ENCODE measurements at places on chromosomes 1 and 21.

GRCh38 chr1:230224101-230224960 is 157.3 kb downstream of the GALNT2 start:
- no peak for DNase-seq

- DNase-seq: no peak
Observed at GRCh38 chr1:115450501-115451040, 112.5 kb upstream of the NGF start.

- DNase-seq: no peak
Observed at GRCh38 chr1:44256762-44257554, 43.7 kb downstream of the DMAP1 start.

- DNase-seq: no peak
Observed at GRCh38 chr1:59596956-59597355, 217.8 kb upstream of the HOOK1 start.

- no peak for DNase-seq
Observed at GRCh38 chr21:45505416-45506021, 36.7 kb downstream of the SLC19A1 start.

- DNase-seq: no peak
Observed at GRCh38 chr1:230558324-230558723, 84.0 kb upstream of the COG2 start.

GRCh38 chr1:10173582-10173981 is 36.8 kb upstream of the KIF1B start:
- no peak for DNase-seq

GRCh38 chr1:209743145-209743482 is 12.7 kb upstream of the TRAF3IP3 start:
- no peak for DNase-seq

DNA sequence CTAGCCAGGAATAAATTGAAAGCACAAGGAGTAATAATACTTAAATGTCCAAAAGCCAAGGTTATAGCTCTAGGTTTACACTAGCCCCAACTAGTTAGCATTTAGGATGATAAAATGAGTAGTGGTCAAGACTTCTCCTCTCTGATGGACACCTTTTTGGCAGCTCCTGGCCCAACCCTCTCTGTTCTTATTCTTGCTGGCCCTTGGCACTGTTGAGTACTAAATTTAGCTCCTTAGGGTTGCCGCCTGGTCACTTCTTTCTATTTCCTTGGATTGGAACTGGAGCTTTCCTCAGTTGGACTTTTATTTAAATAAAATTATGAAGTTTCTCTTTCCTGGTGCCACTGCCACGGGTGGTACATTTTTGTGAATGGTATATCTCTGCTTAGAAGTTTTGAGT is 28.3 kb downstream of the ARID1A start:
- no peak for DNase-seq

DNA sequence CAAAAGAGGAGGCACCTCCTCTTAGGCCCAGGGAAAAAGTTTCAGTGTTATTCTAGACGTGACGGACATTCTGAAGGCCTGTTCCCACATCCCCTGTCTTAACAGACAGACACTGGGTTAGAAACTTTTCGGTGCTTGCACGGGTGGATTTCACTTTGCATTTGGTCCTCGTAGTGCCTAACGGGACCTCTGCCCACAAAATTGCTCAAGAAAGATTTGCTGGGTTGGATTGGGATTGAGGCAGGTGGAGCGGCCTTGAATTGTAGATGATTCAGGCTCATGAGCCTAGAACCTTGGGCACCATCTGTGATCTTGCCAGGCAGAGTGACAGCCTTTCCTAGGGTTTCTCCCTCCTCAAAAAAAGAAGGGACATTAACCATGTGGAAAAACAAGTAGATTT is 2.8 kb downstream of the PLA2G5 start:
- DNase-seq: no peak

GRCh38 chr21:44742418-44743153 is 31.2 kb upstream of the TSPEAR start:
- no peak for DNase-seq

GRCh38 chr1:200040481-200041138 is 13.1 kb downstream of the NR5A2 start:
- DNase-seq: no peak

DNA sequence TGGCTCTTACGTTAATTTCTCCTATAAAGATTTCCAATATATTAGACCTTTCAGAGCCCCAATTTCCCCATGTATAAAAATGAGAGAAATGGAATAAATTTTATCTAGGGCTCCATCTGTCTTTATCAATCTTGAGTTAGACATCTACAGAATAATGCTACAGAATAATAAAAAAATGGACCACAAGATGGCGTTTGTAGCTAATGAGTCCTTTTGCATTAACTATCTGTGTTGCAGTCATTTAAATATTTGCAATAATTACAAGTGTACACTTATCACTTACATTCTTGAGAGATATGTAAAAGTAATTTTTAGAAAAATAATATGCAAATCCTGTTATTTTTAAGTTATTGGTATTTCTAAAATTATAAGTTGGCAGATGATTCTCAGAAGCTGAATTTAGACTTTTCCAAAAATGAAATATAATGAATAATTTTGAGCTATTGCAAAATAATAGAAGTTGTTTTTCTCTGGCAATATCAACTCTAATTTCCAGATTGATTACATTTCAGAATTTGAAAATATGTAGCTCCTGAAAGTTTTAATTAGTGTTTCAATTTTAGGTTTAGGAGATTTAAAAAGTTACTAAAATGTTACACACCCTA is 87.7 kb downstream of the SNX7 start:
- no peak for DNase-seq

DNA sequence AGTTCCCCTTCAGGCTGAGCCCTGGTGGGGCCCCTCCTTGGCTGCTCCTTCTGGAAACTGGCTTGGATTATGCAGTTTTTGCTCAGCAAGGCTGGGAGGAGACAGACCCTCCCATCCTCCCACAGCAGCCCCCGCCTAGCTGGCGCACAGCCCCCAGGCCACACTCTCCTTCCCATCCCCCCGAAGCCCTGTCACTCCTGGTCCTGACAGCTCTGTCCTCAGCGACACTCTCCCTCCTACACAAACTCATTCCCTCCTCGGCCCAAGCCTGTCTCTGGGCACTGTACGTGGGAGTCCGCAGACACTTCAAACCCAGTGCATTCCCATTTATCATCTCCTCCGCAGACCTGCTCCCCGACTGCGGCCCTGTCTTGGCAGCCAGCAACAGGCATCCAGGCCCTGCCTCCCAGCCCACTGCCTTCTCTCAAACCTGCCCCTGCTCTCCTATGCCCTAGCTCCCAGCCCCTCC is 25.0 kb upstream of the EPHB2 start:
- no peak for DNase-seq

DNA sequence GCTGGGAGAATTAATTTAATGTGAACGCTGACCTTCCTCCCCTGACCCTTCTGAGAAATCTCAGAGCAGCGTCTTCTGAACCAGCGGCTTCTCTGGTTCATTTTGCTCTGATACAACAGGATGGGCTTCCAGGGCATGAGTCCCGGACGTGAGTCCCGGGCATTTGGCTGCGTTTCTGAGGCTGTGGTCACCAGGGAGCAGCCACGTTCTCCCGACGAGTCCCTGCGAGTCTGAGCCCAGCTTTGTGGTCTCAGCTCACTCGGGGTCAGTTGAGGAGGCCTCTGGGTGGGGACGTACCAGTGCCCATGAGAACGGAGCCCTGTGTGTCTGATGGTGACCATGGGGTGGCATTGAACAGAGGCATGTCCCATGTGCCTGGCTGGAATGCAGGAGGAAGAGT is 17.7 kb upstream of the OBSCN start:
- DNase-seq: no peak

GRCh38 chr1:203463469-203464062 is 12.0 kb upstream of the PRELP start:
- DNase-seq: no peak

DNA sequence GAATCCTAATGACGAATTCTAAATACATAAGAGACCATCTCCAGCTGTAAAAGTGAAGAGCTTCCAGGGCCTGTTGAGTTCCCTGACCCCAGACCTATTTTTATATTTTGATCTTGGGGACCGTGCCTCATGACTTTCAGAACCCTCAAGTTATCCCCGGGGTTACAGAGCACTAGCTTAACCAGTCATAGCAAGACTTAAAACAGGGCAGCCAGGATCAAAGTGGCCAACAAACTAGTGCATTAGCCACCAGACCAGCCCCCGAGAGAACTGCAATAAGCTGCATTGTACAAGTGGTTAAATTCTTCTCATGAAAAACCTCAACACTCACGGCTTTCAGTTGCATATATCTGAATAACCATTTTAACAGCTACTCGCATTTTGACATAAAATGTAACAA is 183.0 kb downstream of the BARHL2 start:
- no peak for DNase-seq

DNA sequence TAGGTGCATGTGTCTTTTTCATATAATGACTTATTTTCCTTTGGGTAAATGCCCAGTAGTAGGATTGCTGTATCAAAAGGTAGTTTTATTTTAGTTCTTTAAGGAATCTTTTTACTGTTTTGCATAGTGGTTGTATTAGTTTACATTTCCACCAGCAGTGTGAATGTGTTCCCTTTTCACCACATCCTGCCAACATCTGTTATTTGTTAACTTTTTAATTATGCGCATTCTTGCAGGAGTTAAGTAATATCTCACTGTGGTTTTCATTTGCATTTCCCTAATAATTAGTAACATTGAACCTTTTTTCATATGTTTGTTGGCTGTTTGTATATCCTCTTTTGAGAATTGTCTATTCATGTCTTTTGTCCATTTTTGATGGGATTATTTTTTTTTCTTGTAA is 1761.9 kb downstream of the PLA2G4A start:
- DNase-seq: no peak

- DNase-seq: no peak
Observed at GRCh38 chr1:73800376-73800775, 397.6 kb downstream of the LRRIQ3 start.

- no peak for DNase-seq
Observed at GRCh38 chr1:228472655-228473054, 14.5 kb upstream of the RNF187 start.

- no peak for DNase-seq
Observed at GRCh38 chr1:65480684-65481405, 60.4 kb downstream of the LEPR start.

DNA sequence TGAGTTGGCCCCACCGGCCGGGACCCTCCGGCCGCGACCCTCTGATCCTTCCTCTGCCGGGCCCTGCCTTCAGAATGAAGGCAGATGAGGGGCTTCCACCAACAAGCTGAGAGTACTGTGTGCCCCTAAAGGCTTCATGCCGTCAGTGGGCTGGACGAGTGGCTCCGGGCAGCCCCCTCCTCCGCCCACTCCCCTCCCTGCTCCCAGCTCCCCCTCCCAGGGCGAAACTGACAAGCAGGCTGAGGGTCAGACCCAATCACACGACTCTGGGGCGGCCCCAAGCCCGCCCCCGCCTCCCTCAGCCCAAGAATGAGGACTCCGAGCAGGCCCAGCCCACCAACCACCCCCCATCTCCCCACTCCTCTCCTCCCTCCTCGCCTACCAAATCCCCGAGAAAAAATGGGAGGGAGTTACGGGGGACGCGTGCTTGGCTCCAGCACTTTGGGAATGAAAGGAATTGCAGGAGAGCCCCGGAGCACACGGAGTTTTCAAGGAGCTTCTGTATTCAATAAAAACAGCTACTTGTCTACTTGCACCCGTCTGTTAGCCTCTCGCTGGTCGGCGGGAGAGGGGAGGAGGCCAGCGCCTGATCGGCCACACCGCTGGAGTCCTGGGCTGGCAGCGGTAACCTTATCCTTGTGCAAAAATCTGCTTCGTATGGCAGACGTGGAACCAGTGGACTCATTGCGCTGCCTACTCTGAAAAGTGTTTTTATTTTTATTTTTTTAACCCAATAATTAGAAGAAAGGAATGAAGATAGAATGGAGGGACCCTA is at the start of gene COL11A1:
Gene COL11A1, minus strand, starts transcription at position 147 of the 775 bp plus-strand sequence. CDS start 344 bp downstream, outside the sequence.
- DNase-seq: no peak

- no peak for DNase-seq
Observed at GRCh38 chr1:47405697-47406096, 10.4 kb upstream of the FOXE3 start.

GRCh38 chr1:7333094-7333493 is 438.0 kb upstream of the VAMP3 start:
- no peak for DNase-seq

GRCh38 chr1:201893431-201893830 is 4.7 kb downstream of the SHISA4 start:
- DNase-seq: no peak

DNA sequence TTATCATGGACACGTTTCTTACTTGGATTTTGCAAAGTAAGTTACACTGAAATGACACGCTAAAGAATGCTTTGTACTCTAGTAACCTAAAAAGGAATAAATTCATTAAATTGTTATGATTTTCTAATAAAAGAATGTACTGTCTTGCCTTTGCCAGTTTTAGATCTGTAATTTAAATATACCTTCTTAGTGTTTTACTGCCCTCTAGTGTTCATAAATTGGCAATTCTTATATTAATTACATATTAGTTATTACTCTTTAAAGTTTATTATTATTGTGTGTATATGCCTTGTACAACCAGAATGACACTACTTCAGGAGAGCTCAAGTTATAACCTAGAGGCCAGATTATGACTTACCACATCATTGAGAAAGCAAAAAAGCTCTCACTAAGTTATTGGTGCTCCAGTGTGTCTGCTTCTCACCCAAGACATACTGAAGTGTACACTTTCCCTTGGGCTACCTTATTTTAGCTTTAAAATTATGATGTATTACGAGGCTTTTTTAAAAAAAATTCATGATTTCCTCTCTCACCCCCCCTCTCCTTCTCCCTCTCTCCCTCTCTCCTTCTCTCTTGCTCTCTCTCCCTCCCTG is 169.9 kb downstream of the HS2ST1 start:
- DNase-seq: no peak

DNA sequence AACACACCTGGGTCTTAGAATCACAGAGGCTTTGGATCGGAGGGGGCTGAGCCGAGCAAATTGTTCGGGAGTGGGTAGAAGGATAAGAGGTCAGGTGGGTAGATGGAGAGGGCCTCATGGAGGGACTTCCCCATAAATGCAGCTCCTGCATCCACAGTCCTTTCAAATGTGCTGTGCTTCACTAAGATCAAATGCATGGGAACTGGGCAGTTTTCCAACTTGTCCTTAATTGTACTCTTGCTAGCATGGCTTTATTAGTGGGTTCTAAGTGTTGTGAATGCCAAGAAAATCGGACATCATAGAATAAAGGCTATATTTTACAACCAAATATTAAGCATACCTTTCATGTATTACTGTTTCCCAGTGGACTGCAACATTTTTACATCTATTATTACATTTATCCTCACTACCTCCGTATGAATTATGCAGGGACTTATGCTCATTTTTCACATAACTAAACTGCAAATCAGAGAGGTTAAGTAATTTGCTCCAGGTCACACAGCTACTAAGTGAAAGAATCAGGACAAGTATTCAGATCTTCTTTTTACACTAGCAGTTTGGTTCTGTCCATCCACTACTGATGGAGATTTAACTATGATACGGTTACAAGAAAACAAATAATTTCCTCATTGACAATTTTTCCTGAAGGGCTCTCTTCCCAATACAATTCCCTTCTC is 174.5 kb upstream of the RUNX1 start:
- DNase-seq: no peak

DNA sequence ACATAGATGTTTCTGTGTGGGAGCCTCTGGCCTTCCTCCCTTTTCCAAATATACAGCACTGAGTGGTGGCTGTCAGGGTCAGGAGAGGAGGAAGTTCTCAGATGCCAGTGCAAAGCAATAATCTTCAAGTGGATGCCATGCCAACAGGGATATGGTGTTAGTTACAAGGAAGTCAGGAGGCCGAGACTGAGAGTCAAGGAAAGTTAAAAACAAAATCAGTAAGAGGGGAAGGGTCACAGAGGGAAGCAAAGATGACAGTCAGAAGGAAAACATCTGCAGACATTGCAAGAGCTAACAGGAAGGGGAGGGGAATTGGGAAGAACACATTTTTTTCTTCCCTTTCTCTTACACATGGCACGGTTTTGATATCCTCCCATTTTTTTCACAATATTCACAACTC is 691.4 kb downstream of the ADGRL2 start:
- no peak for DNase-seq

- no peak for DNase-seq
Observed at GRCh38 chr1:229019663-229020271, 251.1 kb upstream of the RAB4A start.
